ENCODE measurements at places on chromosomes 4 and X.

GRCh38 chrX:16573781-16574180 is 76.2 kb upstream of the S100G start:
- DNase-seq, result no peak

- DNase-seq, result no peak
Observed at GRCh38 chr4:2788101-2788500, 4.8 kb upstream of the SH3BP2 start.

- DNase-seq, result no peak
Observed at GRCh38 chr4:22323691-22324090, 192.2 kb downstream of the ADGRA3 start.

DNA sequence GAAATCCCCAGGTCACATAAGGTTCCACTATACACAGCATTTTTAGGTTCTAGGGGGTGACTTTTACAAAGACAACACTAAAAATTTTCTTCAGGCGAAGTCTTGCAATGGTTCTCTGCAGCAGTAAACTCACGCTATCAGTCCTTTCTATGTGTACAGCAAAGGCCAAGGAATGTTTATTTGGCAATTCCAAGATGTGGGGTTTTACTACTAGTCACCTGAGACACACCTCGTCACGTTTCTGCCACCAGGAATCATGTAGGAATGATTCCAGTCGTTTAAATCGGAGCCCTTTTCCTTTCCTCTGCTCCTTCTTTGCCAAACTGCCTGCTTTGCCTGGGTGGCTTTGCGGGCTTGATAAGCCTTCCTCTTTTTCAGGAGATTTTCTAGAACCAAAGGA is 75.9 kb upstream of the ENPEP start:
- DNase-seq, result no peak

DNA sequence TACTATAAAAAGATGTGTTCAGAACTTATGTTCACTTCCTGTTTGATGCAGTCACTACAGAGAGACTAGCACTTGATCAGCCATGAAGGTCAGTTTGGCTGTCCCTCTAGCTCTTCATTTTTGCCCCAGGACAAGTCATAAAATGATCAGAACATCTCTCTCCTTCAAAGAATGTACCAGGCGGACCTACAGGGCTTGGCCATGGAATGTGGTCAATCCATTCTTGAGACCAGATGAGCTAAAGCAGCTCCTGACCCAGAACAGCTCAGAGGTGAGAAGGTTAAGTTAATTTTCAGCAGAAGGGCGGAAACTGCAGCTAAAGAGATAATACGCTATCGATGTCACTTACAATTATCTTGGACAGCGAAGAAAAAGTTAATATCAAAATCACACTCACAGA is 49.2 kb upstream of the TAB3 start:
- DNase-seq, result no peak

DNA sequence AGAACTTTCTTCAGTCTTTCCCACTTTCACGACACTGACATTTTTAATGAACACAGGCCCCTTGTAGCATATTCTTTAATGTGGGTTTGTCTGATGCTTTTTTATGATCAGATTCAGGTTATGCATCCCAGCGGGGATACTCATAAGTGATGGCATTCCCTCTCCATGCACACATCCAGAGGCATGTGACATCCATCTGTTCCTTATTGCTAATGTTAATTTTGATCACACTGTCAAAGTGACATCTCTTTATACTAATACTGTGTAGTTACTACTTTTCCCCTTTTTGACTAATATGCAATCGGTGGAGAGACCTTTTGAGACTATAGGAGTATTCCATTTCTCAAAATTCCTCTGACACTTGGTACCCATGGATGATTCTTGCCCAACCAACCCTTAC is 43.8 kb upstream of the HS3ST1 start:
- DNase-seq, result no peak

- no peak for DNase-seq
Observed at GRCh38 chr4:14428125-14428524, 574.2 kb upstream of the CPEB2 start.

DNA sequence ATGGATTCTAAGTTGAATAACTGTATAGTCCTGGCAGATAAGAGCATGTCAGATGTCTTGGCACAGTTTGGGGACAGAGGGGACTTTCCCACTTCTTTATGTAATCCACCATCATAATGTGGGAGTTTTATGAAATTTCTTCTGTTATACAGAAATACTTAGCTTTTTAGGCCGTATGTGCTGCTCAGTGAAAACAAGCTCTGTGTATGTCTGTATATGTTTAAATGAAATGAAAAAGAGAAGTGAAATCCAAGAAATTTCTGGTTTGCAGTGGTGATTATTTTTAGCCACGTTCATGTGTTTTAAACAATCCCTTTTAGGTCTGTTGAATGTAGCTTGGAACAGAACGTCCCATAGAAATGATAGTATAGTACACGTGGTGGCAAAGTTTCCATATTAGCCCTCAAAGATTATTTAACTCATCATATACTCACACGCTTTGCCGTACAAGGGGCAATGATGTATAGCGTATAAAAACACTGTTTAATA is 41.0 kb downstream of the GAB1 start:
- no peak for DNase-seq

DNA sequence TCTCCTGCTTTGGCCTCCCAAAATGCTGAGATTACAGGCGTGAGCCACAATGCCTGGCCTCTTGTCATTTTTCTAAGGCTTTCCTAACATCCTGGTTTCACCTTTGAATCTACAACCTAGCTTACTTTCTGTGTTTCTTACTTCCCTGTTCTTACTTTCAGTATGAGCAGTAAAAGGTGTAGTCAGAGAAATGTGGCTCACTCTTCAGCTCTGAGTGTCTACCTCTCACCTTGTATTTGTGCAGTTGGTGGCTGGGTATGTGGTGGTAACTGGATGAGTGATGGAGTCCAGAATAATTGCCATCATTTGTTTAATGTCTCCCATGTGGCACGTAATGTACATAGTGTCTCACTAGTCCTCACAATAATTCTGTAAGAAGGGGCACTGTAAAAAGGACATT is 19.1 kb upstream of the CXCL11 start:
- DNase-seq, result no peak

DNA sequence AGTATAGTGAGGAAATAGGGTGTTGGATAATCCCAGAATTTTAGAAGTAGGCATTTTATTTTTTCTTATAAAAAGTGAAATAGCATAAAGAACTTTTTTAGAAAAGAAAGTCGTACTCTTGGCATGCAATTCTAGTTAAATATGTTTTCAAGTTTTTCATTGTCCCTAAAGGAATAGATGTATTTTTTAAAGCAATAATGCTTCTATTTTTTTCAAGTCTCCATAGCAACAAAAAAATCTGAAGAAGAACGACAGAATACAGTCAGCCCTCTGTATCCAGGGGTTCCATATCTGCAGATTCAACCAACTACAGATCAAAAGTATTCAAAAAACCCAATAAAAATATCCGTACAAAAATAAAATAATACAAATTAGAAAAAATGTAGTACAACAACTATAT is 538.2 kb downstream of the GLUD2 start:
- DNase-seq, result no peak

DNA sequence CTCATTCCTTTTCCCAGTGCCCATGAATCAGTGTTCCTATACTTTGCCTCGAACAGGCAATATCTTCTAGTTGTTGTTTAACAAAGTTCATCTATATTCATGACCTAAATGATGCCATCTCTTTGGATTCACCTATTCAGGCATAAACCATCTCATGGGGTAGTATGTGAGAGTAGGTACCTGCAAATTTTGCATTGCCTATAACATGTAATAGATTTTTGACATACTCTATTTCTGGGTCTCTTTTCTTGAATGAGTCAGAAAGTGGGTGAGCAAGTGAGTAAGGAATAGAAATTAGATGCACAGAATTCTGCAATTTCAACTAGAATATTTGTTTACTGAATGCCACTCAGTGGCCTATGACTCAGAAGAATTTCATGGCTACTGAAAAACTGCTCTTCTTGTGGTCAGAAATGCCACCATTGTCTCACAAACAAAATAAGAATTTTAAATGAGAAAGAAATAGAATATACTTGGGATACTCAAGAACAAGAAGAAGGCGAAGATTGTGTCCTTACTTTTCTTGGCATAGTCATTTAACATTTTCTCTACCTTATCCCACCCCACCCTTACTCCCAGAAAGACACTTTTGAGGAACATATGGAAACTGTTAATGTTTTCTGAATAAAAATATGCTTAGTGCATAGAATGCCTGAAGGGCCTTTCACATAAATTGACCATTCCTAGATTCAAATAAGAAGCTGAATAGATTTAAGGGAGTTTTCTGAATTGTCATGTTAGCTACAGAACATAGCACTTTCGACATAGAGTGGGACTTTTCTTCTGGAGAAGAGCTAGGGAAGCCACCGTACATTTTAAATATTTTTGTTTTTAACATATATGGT is 86.8 kb downstream of the HHIP start:
- no peak for DNase-seq

- DNase-seq, result no peak
Observed at GRCh38 chr4:30821859-30822612, 101.9 kb downstream of the PCDH7 start.

DNA sequence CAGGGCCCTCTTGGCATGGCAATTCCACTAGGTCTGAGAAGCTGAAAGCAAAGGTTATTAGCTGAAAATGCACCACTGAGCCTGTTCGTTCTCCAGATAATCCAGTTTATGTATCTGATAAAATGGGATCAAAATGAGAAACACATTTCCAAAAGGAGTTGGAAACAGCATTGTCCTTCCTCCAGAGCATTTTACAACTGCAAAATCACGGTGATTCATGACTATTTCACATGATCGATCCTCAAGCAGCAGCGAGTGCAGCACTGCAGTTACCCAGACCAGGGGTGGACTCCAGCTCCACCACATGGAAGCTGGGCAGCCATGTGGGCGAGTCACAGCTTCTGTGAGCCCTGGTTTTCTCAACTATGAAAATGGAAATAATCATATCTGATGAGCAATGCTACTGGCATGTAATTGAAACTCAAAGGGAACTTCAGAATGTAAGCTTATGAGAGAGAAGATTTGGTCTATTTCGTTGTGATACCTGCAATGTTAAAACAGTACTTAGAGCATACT is 78.7 kb upstream of the MSX1 start:
- DNase-seq, result no peak

DNA sequence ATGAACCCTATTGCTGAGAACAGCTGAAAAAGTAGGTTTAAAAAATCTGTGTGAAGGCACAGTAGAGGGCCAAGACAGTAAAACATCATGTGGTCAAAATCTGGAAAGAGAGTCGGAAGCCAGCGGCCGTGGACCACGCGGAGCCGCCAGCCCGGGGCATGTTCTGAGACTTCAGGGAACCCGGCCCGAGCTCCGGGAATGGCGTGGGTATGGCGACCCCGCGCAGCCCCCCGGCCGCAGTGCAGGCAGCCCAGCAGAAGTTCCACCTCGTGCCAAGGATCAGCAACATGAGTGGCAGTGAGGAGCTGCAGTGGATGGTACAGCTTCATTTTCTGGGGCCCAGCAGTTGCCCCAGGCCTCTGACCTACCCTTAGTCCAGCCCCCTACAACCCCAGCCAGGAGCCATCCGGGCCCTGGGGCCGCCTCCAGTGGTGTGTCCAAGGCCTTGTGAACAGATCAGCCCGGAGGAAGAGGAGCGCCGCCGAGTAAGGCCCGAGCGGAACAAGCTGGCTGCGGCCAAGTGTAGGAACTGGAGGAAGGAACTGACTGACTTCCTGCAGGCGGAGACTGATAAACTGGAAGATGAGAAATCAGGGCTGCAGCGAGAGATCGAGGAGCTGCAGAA is 94.2 kb downstream of the LARP1B start:
- no peak for DNase-seq

DNA sequence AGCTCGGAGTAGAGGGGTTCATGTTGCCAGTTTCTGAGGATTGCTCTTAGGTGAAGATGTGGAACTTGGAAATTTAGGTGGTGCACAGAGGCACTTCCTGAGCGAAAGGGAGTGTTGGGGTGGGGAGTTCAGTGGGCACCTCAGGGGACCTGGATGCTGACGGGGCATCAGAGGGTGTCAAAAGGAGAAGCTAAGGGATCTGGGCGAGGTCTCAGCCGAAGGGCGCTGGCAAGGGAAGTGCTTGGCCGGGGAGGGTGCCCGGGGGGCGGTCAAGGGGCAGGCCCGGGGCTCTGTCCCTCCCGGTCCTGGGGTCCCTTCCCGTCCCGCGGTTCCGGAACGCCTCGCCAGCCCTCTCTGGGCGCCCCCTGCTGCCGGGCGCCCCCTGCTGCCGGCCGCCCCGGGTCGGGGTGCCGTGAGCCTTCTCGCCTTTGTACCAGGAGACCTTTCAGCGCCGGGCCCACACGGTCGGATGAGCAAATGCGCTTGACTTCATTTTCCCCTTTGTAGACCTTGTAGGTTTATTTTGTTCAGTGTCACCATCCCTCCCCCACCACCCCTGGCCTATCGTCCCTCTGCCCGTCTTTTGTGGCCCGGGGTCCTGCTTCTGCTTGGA is 3.0 kb upstream of the PHOX2B start:
- no peak for DNase-seq

GRCh38 chr4:128601991-128602695 is 207.4 kb upstream of the JADE1 start:
- DNase-seq, result no peak

All from activated CD8-positive, alpha-beta memory T cell treated with anti-CD3 and anti-CD28 coated beads, Interleukin-2, amount 50 U/mL, for 4 hours (primary cell).